GM04504 (cell line): ENCODE measurements at places on chromosomes 12 and 14.

- DNase-seq = no peak
These were observed 73.0 kb upstream of the ATF1 start for GRCh38 chr12:50690925-50691324.

DNA sequence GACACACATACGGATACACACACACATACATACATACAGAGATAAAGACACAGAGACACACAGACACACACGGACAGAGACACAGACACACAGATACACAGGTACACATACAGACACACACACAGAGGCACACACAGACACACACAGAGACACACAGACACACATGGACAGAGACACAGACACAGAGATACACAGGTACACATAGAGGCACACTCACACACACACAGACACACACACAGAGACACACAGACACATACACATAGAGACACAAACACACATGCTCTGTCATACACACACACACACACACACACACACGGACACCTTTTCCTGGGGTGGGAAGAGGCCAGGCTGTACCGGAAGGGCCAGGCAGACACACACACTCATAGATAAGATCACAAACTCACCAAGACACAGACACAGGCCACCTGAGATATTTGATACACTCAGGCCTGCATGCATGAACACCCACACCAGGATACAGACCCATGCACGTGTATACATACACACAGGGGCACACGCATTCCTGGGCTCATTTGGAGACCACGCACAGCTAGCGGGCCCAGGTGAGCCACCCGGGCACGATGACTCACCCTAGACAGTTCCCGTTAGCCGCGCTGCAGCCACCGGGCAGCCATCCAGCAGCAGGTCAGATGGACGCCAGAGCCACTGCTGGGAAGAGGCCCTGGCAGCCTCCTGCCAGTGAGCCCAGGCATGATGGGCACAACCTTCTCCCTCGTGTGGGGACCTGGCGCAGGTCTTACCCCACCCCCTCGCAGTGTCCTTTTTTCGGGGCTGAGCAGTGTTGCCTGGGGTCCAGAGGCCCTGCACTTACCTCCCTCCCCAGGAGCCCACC lies 1.8 kb upstream of the AHNAK2 start:
- DNase-seq = no peak

DNA sequence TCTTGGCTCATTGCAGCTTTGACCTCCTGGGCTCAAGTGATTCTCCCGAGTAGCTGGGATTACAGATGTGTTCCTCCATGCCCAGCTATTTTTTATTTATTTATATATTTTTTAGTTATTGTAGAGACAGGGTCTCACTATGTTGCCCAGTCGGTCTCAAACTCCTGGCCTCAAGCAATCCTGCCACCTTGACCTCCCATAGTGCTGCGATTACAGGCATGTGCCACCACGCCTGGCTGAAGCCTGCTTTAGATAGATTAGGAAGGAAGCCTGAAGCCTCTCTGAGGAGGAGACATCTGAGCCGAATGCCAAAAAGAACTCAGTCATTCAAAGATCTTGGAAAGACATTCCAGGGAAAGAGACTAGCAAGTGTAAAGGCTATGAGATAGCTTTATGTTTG lies 10.2 kb downstream of the INHBC start:
- no peak for DNase-seq

GRCh38 chr12:91555436-91556415 lies 373.1 kb upstream of the DCN start:
- DNase-seq = no peak

GRCh38 chr12:6883252-6883651 lies 10.1 kb upstream of the SPSB2 start:
- DNase-seq = no peak

GRCh38 chr14:98219638-98220037 lies 1052.4 kb downstream of the BCL11B start:
- no peak for DNase-seq

DNA sequence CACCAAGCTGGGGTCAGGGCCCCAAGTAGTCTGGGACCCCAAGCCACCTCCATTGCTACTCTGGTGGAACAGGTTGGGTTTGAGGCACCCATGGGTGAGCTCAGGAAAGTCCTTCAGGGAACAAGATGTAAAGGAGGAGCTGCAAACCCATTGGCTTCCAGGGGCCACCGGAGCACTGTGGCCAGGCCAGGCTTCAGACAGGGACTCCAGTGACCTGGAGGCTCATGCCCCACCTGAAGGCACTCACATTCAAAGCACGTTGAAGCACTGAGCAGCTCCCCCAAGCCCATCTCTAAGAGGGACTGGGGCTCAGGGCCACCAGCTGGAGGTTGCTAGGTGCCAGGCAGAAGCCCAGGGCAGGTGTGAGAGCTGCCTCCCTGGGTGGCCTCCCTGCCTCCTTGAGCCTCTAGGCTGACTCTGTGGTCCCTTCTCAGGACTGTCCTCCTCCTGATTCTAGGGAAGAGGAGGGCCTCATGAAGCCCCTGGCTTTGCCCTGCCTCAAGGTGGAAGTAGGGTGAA lies 49.1 kb downstream of the FAM222A start:
- no peak for DNase-seq

GRCh38 chr12:120760349-120761254 lies 35.0 kb downstream of the ACADS start:
- DNase-seq = no peak

GRCh38 chr14:25050269-25051150 lies 563 bp upstream of the STXBP6 start:
- DNase-seq = no peak

GRCh38 chr14:92368001-92368400 lies 45.0 kb downstream of the SLC24A4 start:
- no peak for DNase-seq

GRCh38 chr12:132453361-132454192 lies 36.4 kb upstream of the FBRSL1 start:
- DNase-seq = no peak

GRCh38 chr12:98883231-98883630 lies 238.1 kb downstream of the APAF1 start:
- DNase-seq = no peak

DNA sequence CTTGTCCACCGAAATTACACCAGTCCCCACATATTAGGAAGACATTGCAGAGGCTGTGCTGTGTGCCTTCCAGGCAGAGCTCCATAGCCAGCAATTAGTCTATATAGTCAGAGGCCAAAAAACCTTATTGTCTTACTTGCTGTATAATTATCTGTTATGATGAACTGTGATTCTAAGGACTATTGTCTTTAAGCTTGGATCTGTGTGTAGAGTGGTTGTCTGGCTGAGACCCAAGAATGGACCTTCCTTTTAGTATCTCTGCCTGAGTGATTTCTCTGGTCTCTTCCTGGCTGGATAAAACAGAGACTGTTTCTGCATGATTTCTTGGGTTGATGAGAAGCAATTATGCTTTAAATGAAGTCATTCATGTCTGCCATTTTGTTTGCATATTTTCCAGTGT lies 465.3 kb downstream of the PRKD1 start:
- DNase-seq = no peak
